NCI-H1694 (cell line): ENCODE measurements at places on chromosomes 12 and 14.

- DNase-seq, result peak; percentile 39
These were observed 1.5 kb downstream of the SPX start for GRCh38 chr12:21527451-21528180.

GRCh38 chr14:97838986-97839385 lies 1041.8 kb downstream of the VRK1 start:
- DNase-seq, result no peak

- DNase-seq, result no peak
These were observed 210.4 kb downstream of the CHST11 start for GRCh38 chr12:104667139-104667538.

DNA sequence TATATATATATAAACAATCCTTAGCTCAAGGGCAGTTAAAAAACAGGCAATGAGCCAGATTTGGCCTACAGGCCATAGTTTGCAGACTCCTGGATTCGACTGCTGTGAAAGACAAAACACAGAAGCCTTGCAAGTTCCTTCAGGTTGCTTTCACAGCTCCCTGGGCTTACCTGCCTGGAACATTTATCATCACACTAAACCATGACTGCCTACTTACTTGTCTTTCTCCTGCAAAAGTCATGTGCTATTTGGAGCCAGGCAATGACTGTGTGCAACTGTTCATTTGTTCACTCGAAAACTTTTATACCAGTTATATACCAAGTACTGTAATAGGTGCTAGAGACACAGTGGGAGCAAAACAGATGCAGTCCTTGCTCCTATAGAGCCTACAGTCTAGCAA lies 2.2 kb upstream of the RPS6KA5 start:
- DNase-seq, result no peak

DNA sequence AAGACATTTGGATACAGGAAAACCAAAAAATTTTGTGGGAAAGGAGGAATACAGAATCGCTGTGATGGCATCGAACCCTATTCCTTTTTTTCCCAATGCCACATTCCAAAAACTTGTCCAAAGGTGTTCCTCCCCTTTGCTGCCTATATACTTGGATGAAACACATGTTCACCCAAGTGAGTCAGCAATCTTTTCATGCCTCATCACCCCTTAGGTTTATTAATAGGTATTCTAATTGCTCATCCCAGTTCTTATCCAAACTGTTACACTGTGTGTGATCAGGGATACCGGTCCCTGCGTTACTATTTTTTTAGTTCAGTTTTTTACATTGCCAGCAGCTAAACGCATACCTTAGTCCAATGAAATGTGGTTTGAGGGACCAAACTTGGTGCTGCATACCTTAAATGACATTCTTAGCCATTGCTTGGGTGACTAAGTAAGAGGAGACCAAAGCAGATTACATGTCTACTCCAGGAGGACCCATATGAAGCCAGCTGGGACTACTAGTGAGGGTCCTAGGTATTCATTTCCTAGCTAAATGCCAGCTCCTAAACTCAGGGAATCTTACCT lies 20.6 kb upstream of the ST8SIA1 start:
- no peak for DNase-seq

DNA sequence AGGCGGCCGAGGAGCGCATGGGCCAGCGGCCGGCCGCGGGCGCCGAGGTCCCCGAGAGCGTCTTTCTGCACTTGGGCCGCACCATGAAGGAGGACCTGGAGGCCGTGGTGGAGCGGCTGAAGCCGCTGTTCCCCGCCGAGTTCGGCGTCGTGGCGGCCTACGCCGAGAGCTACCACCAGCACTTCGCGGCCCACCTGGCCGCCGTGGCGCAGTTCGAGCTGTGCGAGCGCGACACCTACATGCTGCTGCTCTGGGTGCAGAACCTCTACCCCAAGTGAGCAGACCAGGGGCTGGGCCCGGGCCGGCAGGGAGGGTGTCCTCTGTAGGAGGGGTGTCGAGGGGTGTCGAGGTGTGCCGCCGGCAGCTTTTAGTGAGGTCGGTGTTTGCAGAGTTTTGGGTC lies 4.1 kb downstream of the TNFAIP2 start:
- no peak for DNase-seq

- DNase-seq, result no peak
These were observed 388.1 kb upstream of the TMPO start for GRCh38 chr12:98127336-98127679.

DNA sequence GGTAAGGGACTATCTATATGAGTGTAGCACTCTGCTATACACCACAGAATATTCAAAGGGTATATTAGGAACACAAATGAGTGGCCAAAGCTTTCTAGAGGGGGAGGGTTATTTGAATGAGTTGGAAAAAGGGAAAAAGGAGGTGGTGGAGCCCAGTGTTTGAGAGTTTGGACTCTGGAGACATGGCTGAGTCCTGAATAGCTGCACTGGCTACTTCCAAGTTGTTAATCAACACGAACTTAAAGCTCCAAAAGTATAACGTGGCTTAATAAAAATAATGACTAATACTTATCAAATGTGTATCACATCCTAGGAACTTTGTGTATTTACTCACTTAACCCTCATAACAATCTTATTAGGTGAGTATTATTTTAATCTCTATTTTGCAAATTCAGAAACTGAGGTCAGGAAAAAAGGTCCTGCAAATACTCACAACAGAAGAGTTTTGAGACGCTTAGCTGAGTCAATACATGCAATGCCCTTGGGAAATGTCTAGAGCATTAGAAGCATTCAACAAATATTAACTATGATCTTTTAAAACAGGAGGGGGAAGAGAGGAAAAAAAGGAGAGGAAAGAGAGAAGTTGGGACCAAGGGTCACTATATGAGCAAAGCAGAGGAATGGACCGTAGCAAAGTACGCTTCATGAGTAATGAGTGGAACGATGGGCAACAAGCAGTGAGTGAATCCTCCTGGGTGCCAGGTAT lies 189.5 kb upstream of the HMGA2 start:
- DNase-seq, result no peak

DNA sequence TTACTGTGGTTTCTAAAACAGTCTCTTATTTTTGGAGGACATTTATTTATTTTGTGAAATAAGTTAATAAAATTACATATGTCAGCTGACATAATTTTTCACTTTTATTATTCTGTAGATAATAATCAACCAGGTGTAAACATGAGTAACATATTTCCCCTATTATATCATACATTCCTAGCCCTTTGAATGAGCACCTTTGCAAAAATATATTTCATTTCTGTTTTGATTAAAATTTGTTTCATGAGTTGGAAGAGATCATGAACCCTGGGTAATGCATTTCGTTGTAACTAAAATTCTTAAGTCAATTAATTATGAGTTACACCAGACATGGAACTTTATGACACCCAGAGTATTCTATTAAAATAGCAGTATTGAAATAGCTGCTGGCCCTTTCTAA lies 56.3 kb downstream of the SLC16A7 start:
- DNase-seq, result no peak

DNA sequence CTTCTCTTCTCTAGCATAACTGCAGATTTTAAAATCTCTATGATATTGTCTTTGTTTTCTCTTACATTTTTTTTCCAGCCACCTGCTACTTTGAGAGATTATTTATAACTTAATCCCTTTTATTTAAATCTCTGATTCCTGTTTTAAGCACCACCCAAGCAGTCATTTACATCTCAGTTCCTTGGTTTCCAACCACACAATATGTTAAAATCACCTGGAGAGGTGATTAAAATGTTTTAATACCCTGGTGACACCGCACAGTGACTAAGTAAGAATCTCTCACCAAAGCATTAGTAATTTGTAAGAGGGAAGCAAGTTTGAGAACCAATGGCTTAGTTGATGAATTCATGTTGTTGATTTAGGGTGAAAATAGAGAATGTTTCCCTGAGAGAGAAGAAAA lies 849.8 kb downstream of the TMTC2 start:
- DNase-seq, result no peak

DNA sequence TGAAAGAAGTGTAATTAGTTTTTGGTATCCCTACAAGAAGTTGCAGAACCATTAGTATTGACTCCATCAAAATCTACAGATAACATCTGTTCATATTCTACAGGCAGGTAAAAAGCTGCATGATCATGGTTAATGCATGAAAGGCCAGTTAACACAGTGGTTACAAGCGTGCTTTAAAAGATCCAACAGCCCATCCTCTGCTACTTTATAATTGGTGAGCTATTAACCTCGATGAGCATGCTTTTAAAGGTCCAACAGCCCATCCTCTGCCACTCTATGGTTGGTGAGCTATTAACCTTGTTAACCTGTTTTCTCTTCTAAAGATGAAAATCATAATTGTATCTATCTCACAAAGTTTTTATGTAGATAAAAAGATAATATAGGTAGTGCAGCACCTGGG lies 289.3 kb downstream of the DUSP6 start:
- no peak for DNase-seq

DNA sequence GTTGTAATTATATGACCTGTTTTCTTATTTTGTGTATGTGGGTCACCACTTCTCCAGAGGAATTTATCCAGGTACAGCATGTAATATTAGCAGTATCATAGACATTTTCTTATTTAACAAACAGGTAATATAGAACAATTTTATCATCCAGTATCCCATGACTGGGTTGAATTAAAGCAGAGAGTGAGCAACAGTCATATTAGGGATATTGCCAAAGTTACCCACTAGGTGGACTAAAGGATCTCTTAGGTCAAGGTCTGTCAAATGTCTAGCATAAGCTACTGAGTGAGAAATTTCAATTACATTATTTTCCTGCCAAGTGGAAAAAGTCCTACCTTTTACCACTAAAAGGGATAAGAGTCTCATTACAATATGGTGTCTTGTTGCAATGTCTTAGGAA lies 62.1 kb upstream of the TRIM9 start:
- DNase-seq, result peak; percentile 68
